ENCODE measurements at places on chromosomes 7 and 10.

DNA sequence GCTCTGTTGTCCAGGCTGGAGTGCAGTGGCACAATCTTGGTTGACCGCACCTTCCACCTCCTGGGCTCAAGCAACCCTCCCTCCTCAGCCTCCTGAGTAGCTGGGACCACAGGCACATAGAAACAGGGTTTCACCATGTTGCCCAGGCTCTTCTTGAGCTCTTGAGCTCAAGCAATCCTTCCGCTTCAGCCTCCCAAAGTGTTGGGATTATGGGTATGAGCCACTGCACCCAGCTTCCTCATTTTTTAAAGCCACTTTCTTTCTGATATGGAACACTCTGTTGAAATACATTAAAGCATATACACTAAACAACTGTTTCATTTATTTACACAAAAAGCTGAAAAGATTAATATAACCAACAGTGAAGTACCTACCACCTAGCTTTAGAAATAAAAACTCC is 117.2 kb downstream of the CLEC2L start:
- no peak for DNase-seq

- DNase-seq: no peak
Observed at GRCh38 chr7:13386741-13387140, 602.7 kb downstream of the ETV1 start.

GRCh38 chr10:115992236-115992986 is 280.6 kb downstream of the GFRA1 start:
- no peak for DNase-seq

DNA sequence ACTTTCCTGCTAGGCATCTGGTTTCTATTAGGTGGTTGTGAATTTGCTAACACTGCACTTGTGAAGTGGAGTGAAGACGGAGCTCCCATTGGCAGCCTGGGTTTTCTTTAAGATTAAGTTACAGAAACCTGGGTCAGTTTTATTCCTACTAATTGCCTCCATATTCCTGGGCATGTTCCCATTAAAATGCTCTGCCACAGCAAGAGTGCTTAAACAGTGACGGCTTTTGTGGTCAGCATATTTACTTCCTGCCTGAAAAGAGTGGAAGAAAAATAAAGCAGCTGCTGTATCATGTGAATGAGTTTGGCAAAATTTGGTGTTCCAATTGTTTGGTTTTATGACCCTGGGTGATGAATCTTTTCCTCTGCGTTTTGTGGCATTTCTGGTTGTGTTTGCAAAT is 96.9 kb upstream of the PLXDC2 start:
- no peak for DNase-seq

DNA sequence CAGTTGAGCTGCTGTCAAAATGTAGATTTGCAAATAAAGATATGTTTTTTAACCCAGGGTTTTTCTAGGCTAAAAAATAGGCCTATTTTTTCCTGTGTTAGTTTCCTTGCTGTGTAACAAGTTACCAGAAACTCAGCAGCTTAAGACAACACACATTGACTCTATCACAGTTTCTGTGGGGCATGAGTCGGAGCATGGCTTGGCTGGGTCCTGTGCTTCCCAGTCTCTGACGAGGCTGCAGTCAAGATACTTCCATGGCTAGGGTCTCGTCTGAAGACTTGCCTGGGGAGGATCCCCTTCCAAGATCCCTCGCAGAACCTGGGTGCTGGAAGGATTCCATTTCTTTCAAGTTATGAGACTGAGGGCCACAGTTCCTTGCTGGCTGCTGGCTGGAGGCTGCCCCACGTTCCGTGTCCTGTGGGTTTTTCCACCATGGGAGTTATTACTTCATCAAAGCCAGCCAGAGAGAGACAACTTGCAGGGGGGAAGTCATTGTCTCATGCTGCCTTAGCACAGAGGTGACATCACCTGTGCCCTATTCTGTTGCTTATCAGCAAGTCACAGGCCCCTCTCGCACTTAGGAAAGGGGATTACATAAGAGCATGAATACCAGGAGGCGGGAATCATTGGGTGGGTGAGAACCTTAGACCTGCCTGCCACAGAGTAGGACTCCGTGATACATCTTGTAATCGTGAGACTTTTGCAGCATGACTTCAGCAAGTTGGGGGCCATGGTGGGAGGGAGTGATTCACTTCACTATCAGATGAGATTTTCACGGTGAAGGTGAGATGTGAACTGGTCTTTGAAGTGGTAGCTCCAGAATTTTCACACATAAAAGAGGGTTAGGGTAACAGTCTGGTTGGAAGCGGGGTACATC is 77.9 kb downstream of the CCNY start:
- no peak for DNase-seq

DNA sequence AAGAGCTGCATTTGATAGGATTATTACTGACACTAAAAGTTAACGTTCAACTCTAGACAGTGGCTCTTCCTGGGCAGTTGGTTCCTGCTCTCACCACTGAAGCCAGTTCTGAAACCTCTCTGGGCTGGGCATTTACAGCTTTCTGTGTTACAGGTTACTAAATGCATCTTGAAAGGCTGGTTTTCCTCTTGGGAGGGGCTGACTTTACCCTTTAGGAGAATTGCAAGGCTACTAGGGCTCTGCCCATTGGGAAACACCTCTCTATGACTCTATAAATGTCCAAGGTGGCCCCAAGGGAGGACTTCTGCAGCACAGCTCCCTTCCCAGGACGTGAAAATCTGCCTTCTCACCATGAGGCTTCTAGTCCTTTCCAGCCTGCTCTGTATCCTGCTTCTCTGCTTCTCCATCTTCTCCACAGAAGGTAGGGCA is at the start of gene GPR15LG:
GPR15LG (plus strand) TSS at position 301 of the 429 bp plus-strand sequence; CDS start at position 352, 51 bp downstream.
- DNase-seq: no peak

All from WTC11 (cell line).